Esophagus muscularis mucosa (tissue), 4 donors: ENCODE measurements at places on chromosomes 4 and X. TPM values are rescaled to one million over a fixed set of nuclear protein-coding genes. Genes with fewer than 3 reads are reported as not detected.

Gene MAGEA8
- not detected for total RNA-seq

DNA sequence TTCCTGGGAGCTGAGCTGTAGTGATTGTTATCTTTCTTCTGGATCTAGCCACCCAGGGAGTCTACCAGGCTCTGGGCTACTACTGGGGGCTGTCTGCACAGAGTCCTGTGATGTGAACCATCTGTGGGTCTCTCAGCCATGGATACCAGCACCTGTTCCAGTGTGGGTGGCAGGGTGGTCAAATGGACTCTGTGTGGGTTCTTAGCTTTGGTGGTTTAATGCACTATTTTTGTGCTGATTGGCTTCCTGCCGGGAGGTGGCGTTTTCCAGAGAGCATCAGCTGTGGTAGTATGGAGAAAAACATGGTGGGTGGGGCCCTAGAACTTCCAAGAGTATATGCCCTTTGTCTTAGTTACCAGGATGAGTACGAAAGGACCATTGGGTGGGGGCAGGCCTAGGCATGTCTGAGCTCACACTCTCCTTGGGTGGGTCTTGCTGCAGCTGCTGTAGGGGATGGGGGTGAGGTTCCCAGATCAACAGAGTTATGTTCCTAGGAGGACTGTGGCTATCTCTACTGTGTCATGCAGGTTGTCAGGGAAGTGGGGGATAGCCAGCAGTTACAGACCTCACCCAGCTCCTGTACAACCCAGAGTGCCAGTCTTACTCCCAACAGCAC, 264.8 kb upstream of the LDB2 start:
- no peak overlapping the region for H3K27ac ChIP-seq
- no peaks in the 10 kb centered on the region for H3K27me3 ChIP-seq
- no peak for DNase-seq
- peaks cover 1% of the 10 kb centered on the region for H3K4me1 ChIP-seq

Gene CITED1
- total RNA-seq = 0.66 TPM

DNA sequence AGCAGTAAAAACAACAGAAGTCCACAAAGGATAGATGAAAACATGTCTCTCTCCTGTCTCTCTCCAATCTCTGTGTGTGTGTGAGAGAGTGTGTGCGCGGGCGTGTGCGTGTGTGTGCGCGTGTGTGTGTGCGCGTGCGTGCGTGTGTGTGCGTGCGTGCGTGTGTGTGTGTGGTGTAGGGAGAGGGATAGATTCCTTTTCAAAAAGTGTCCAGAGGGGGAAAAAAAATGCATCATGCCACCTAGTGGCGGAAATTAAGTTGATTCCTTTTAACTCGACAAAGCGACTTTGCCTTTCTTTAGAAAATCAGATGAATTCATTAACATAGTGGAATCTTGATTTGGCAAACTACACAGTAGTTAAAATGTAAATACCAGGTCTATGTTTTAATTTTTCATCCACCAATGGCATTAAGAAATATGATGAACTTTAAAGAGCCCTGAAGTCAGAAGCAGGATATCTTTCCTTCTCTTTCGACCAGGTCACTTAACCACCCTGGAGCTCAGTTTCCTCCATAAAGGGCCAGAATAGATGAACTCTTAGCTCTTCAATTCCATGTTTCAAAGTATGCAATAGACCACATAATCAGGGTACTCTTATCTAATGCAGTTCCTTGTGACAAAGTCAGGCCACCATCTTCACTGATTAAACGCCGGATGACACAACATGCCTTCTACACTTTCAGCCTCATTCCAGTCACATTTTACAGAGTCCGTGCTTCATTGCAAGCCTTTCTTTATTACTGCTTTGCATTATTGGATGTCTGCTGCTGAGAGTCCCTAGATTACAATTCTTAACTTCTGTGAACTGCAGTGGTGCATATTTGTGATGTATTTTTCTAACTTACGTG, 162.8 kb downstream of the FBXO8 start:
- H3K27me3 ChIP-seq = no peaks in the 10 kb centered on the region
- H3K27ac ChIP-seq = peak overlapping the region; percentile 67
- peaks cover 12% of the 10 kb centered on the region for H3K4me1 ChIP-seq
- no peaks in the 10 kb centered on the region for H3K36me3 ChIP-seq
- DNase-seq = no peak
- H3K4me3 ChIP-seq = peak overlapping the region; percentile 58

GRCh38 chr4:150167054-150167453, 88.8 kb downstream of the DCLK2 start:
- peaks cover 12% of the 10 kb centered on the region for H3K4me1 ChIP-seq
- no peak overlapping the region for H3K27ac ChIP-seq
- no peaks in the 10 kb centered on the region for H3K27me3 ChIP-seq
- DNase-seq = no peak
- H3K36me3 ChIP-seq = no peaks in the 10 kb centered on the region
- no peak overlapping the region for H3K4me3 ChIP-seq

Gene SNX25
- total RNA-seq = 23.8 TPM

Gene KCND1
- total RNA-seq = 1.9 TPM
